ENCODE measurements at places on chromosomes 7 and 10.

DNA sequence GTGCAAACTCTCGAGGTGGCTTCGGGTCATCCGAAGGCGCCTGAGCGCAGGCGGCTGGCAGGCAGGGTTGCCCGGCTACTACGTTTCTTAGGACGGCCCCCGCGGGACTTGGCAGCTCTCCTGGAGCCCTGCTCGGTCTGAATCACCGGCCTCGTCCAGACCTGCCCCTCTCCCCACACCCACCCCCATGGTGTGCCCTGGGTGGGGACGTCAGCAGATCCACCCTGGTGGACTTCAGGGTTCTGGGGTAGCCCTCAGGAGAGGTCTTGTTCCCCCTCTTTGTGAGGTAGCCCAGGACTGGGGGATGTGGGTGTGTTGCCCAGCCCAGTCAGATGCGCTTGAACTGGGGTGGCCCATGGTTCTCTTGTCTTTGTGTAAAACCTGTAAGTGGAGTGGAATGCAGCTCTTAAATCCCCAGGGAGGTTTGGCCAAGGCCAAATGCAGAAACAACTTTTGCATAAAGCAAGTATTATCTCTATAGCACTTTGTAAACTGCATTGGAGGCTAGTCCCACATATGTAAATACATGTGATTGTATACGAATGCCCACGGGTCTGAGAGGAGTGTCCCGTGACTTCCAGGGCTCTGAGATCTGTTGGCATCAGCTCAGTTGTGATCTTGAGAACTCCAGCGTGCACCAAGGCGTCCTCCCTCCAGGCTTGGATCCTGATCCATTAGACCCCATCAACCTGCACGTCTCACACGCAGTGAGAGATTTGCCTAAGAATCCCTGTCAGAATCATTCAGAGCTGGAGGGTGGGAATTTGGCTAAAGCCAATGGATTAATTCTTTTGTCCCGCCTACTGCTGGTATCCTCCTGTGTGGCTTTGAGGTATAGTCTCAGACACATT lies 1.8 kb downstream of the PFKFB3 start:
- DNase-seq, result no peak

GRCh38 chr7:135994466-135995205 lies 17.5 kb upstream of the MTPN start:
- no peak for DNase-seq

DNA sequence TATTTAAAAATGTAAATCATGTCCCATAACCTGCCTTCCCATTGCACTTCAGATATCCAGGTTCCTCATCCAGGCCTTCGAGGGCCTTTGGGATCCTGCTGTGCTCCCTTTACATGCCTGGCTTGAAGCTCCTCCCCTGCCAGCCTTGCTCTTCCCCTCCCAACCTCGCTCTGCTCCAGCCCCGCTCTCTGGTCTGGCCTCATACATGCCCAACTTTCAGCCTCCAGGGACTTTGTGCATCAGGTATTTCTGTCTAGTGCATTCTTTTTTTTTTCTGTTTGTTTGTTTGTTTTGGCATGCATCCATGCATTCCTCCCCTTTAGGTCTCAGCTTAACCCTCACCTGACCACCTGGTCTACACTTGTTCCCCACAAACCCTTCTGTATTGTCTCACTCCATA lies 160.3 kb downstream of the SNX10 start:
- peak; percentile 4 for DNase-seq

DNA sequence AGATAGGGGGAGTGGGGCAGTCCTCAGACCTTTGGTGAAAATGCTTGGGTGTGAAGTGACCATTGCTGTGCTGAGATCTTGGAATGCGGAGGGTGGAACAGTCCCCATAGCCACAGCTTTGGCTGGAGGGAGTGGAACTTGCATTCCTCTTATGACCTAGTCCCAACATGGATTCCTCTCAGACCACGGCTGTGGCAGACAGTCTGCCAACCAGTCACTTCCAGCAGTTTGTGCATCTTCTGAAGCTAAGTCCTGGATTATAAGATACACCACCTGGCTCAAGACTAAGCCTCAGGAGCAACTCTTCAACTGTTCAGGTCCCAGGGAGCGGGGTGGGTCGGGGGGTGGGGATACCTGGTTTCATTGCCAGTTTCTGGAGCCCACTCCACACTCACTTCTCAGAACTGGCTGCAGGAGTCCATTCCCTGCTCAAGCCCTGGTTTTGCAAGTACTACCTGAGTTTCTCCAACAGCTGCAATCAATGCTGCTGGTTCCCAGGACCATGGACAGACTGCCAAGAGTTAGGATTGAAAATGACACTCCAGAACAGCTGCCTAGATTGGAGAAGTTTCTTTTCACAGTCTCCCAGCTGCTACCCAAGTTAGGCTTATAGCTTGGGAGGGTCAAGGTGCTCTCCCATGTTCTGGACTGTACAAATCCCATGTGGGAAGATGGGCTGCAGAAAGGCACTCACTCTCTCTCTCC lies 29.1 kb upstream of the DGKB start:
- no peak for DNase-seq

DNA sequence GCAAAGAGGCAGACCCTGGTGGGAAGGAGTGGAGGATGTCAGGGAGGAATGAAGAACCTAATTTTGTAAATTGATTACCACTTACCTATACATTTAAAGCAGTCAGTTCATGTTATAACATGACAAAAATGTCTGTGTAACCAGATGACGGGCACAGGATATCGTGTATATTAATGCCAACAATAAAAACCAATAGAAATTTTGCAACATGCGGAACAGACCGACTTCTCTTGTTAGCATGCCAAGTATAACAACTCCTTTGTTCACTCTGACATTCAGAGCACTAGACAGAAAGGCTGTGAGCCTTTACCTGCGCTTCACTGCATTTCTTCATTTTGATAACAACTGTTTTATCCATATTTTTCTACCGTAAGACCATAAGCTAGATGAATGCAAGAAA lies 29.9 kb downstream of the CDK6 start:
- DNase-seq, result no peak

DNA sequence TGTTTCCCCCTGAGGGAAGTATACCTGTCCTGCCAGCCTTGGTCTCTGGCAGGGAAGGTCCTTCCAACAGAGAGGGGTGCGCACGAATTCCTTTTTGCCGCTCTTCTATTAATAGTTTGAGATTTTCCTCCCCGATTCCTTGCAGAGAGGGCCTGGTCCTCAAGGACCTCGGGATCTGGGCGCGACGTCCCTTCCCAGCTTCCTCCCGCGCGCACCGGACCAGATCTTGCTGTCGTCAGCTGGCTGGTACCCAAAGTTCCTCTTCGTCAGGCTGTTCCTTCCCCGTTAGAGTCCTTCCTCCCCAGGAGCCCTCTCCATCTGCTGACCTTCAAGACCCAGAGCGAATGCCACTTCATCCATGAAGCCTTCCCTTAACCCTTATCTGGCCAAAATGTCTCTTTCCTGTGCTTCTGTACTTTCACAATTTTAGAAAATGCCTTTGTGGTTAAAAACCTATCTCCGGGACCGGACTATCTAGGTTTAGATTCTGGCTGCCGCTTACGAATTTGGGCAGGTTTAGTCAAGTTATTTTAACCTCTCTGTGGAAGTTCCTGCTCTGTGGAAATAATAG lies 851 bp upstream of the GOT1 start:
- DNase-seq, result no peak

- DNase-seq, result no peak
These were observed 54.3 kb upstream of the IGFBP3 start for GRCh38 chr7:45975367-45975766.

DNA sequence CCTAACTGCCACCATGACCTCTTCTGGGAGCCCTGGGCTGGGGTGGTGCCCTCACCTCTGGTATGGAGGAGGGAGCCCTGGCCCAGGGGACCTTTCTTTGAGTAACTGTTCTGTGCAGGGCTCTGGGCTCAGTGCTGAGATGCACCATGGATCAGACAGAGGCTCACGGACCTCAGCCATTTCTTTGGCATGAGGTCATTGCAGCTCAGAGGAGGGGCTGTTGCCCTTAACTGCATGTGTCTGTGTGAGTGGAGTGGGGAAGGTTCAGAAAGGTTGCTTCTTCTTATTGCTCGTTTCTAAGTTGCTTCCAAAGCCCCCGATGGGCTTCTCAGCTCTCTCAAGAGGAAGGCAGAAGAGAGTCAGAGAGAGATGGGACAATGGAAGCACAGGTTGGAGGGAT lies 233.9 kb downstream of the RPS24 start:
- no peak for DNase-seq

GRCh38 chr7:37109843-37110242 lies 338.8 kb downstream of the ELMO1 start:
- no peak for DNase-seq

- DNase-seq, result no peak
These were observed 34.1 kb upstream of the ARMC3 start for GRCh38 chr10:22893781-22894180.

- no peak for DNase-seq
These were observed 171.3 kb downstream of the MAGI2 start for GRCh38 chr7:79282070-79282694.

- no peak for DNase-seq
These were observed 59.0 kb downstream of the CCDC6 start for GRCh38 chr10:59847326-59847725.

DNA sequence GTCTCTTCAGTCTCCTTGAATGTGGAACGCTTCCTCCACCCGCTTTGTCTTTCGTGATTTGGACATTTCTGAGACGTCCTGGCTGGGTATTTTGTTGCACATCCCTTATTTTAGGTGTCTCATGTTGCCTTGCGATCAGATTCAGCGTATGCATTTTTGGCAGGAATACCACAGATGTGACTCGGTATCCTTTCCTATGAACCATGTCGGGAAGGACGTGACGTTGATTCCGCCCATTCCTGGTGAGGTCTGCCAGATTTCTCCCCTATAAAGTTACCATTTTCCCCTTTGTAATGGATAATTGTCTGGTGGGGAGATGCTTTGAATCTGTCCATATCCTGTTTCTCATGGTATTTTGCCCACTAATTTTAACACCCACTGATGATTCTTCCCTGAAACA lies 49.6 kb downstream of the RBM17 start:
- DNase-seq, result no peak

DNA sequence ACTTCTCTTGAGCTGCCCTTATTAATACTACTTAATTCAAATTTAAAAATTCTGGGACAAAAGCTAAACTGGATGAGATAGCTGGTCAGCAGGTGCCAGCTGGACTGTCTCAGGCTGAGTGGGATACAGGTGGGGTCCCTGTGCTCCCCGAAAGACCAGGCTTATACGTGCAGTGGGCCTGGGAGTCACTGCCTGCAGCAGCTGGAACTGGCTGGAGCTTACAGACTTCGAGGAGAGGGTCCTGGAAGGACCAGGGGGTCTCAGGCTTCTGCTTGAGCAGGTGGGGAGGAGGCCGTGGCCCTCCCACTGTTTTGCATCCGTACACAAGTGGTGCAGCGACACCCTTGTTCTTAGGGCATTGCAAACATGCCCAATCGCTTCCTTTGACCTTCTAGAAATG lies 203.7 kb downstream of the GLRX3 start:
- DNase-seq, result no peak

- no peak for DNase-seq
These were observed 97.3 kb downstream of the CLEC2L start for GRCh38 chr7:139620676-139621344.

- DNase-seq, result no peak
These were observed 5.8 kb upstream of the PRTFDC1 start for GRCh38 chr10:24958091-24958720.

- no peak for DNase-seq
These were observed 64.0 kb downstream of the CLEC2L start for GRCh38 chr7:139587535-139587934.

DNA sequence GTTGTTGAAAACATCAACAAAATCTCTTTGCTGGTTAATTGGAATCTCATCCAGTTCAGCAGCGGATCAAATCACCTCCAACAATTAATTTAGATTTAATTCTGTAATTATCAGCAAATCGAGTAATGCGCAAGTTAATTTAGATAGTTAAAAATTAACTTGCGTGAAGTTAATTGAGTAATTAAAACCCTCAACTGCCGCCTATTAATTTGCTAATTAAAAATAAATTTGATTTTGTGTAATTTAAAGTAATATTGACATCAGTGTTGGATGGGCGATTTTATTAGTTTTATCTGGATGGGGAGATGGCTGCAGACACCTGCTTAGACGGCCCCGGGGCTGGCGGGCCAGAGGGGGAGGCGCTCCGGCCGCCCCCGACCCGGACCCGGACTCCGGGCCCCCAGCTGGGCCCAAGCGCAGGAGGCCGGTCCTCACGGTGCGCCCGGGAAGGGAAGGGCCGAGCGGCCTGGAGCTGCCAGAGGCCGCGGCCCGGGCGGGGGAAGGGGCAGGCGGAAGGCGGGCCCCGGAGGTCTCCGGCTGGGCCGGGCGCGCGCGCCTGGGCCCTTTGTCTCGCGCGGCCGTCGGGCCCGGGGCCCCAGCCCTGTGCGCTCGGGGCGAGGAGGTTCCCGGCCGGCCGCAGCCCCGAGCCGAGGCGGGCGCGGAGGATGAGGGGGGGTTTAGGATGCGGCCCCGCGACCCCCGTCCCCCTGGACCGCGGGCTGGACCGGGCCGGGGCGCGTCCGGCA lies 3.3 kb upstream of the UNCX start:
- no peak for DNase-seq

- no peak for DNase-seq
These were observed 57.5 kb upstream of the SHH start for GRCh38 chr7:155869784-155870076.

DNA sequence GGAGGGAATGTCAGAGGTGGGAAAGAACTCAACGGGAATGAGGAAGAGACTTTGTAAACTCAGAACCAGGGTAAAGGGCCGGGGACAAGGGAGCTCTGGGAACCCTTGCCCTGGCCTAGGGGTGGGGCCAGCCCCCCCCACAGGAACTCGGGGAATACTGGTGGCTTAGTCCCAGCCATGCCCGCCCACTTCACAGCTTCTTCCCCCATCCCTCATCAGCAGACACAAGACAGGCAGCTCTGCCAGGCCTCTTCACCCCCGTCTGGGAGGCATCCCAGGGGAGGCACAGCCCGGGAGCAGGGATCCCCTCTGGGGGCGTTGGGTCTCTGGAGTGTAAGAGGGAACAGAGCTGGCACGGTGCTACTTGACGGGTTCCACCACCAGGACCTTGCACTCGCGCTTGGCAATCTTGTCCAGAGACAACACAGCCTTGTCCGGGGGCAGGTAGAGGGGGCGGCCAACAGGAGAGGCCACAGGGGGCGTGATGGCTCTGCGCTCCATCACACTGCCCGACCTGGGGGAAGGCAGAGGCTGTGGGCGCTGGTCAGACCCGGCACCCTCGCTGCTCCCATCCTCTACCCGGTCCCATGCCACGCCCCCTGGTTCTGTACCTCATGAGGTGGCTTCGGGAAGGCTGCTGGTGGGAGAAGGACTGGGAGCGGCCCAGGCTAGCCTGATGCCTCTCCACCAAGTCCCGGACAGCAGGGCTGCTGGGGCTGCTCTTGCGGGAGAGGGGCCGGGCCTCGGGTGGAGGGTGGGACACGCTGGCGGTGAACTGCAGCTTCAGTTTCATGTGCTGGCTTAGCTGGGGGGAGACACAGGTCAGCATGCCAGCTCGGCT lies 3.7 kb downstream of the TRAPPC14 start:
- no peak for DNase-seq

GRCh38 chr10:34743814-34744213 lies 71.3 kb downstream of the PARD3 start:
- no peak for DNase-seq

- no peak for DNase-seq
These were observed 4.7 kb downstream of the ADAMTS14 start for GRCh38 chr10:70677016-70677415.
